ENCODE measurements at places on chromosomes 16 and 17. TPM values are rescaled to one million over a fixed set of nuclear protein-coding genes. Genes with fewer than 3 reads are reported as not detected.
A peak's percentile ranks its signal among the peaks of the same experiment; 100 is the strongest.

GRCh38 chr16:55641430-55642056 lies 14.2 kb upstream of the SLC6A2 start:
- no peaks in the 10 kb centered on the region for H3K36me3 ChIP-seq
- no peak for DNase-seq

DNA sequence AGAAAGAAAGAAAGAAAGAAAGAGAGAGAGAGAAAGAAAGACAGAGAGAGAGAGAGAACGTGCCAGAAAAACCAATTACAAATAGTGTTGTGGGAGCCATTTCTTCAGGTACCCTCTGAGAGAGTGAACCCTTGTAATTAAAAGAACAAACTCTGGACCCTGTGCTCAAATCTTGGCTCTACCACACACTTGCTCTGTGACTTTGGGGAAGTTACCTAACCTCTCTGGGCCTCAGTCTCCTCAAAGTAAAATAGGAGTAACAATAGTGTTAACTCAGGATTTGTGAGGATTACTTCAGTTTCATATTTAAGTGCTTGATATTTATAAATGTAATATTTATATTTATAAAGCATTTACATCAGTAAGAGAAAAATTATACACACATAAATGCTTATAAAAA lies 139.8 kb downstream of the GSG1L start:
- no peak overlapping the region for H3K4me3 ChIP-seq
- DNase-seq: no peak
- H3K27me3 ChIP-seq: no peaks in the 10 kb centered on the region
- no peaks in the 10 kb centered on the region for H3K36me3 ChIP-seq
- H3K27ac ChIP-seq: no peak overlapping the region

DNA sequence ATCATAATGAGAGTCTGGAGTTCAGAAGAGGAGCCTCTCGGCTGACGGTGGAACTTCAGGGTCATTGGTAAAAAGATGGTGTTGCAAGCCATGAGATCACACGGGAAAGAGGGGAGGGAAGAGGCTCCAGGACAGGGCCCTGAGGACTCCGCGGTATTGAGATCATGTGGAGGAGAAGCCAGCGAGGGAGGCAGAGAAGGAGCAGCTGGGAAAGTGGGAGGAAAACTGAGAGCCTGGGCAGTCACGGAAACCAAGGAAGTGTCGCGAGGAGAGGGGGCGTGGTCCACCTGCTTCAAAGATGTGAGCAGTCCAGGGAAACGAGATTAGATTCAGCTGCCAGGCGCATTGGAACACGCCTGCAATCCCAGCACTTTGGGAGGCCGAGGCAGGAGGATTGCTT lies 27.7 kb upstream of the SBK1 start:
- no peaks in the 10 kb centered on the region for H3K36me3 ChIP-seq
- no peaks in the 10 kb centered on the region for H3K4me1 ChIP-seq
- no peak for DNase-seq

- H3K27ac ChIP-seq: no peak overlapping the region
- no peak for DNase-seq
- H3K27me3 ChIP-seq: no peaks in the 10 kb centered on the region
- H3K4me3 ChIP-seq: no peak overlapping the region
- H3K36me3 ChIP-seq: no peaks in the 10 kb centered on the region
- peaks cover 3% of the 10 kb centered on the region for H3K4me1 ChIP-seq
Observed at GRCh38 chr17:17609121-17609520, 17.6 kb upstream of the PEMT start.

GRCh38 chr16:73124097-73124652 lies 76.2 kb upstream of the ZFHX3 start:
- no peak overlapping the region for H3K4me3 ChIP-seq
- no peak for DNase-seq
- H3K27ac ChIP-seq: no peak overlapping the region
- no peaks in the 10 kb centered on the region for H3K27me3 ChIP-seq
- H3K4me1 ChIP-seq: peaks cover 8% of the 10 kb centered on the region
- no peaks in the 10 kb centered on the region for H3K36me3 ChIP-seq

GRCh38 chr17:44110823-44111633 lies 12.4 kb downstream of the HDAC5 start:
- peaks cover 99% of the 10 kb centered on the region for H3K4me1 ChIP-seq
- peak overlapping the region; percentile 41 for H3K4me3 ChIP-seq
- H3K27me3 ChIP-seq: no peaks in the 10 kb centered on the region
- peak overlapping the region; percentile 87 for H3K27ac ChIP-seq

DNA sequence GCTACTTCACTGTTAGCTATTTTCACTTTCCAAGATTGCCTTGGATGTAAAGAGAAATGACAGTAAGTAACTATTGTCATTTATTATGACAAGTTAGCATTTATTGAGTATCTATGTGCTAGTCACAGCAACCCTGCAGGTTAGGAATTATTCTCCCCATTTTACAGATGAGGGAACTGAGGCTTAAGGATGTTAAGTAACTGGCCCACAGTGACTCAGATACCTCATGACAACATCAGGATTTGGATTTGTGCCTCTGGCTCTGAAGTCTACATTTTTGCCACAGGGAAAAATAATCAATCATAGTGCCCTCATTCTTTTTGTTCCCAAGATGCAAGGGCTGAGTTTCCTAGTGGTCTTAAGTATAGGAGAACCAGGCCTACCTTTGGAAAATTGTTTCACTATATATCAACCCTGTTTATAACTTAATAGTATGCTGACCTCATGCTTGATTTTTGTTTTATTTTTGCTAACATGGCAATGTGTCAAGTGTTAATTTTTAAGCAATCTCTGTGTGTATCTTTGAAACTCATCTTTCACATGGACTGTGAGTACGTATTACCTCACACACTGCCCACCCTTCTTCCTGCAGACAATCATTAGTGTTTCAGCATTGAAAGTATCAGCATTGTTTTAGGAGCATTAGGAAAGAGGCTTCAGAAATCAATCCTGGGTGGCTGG lies 105.0 kb downstream of the TANGO6 start:
- H3K36me3 ChIP-seq: no peaks in the 10 kb centered on the region
- no peak overlapping the region for H3K4me3 ChIP-seq

DNA sequence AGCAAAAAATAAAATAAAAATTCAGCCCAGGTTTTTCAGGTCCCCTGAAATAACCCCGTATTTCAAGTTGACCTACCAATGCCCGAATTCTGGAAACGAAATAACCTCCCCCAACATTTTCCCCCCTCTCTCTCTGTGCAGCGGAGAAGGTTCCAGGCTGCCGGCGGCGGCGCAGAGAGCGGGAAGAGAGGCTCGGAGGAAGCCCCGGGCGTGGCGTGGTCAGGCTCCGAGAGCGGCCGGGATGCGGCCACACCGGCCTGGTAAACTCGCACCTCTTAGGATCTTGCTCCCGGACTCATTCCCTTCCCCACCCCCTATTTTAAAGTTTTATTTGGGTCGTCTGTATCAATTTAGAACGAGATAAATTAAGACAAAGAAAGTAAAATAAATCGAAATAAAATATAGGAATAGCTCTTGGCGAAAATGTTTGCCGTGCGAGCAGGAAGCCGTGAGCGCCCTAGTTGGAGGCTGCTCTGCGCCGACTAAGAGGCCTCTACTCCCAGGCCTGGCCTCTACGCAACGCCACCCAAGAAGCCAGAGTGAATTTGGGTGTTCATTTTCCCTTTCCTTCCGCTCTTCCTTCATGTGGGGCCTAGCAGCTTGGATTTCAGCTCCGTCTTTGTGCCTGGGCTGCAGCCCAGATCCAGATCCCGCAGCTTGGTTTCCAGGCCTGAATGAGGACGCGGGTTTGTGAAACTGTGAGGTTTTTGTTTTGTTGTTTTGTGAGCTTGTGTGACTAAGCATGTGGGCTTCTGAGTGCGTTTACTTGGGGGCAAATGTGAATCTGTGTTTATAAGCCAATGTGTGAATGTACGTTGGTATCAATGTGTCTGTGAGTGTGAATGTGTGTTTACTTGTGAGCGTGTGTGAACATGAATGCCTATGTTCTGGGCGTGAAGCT lies 1.5 kb upstream of the HOXB6 start:
- peaks cover 27% of the 10 kb centered on the region for H3K4me1 ChIP-seq
- no peak for DNase-seq
- H3K27ac ChIP-seq: no peak overlapping the region
- no peaks in the 10 kb centered on the region for H3K36me3 ChIP-seq

GRCh38 chr17:4594931-4595684 lies 10.8 kb downstream of the SMTNL2 start:
- H3K27me3 ChIP-seq: no peaks in the 10 kb centered on the region
- H3K4me1 ChIP-seq: peaks cover 40% of the 10 kb centered on the region
- H3K4me3 ChIP-seq: no peak overlapping the region

GRCh38 chr17:17139972-17140589 lies 66.1 kb downstream of the PLD6 start:
- H3K4me3 ChIP-seq: no peak overlapping the region
- peaks cover 20% of the 10 kb centered on the region for H3K4me1 ChIP-seq
- no peaks in the 10 kb centered on the region for H3K27me3 ChIP-seq

GRCh38 chr17:80451104-80451775 lies 25.2 kb downstream of the NPTX1 start:
- peaks cover 22% of the 10 kb centered on the region for H3K4me1 ChIP-seq
- H3K4me3 ChIP-seq: no peak overlapping the region
- no peak for DNase-seq
- no peaks in the 10 kb centered on the region for H3K36me3 ChIP-seq
- H3K27me3 ChIP-seq: no peaks in the 10 kb centered on the region

DNA sequence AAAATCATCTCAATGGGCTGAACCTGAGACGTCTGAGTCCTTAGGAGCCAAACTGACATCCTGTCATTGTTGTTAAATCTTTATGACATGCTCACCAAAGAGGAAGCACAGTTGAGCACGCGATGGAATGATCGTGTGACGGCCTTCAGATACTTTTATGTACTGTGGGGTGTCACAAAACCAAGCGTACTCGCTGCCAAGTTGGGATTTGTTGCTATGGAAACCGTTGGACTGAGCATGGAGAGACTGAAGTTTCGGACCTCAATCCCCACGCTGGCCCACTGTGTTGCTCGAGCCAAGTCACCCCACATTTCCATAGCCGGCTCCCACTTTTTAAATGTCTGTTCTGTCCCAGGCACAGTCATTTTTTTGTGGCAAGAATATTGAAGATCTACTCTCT lies 222.8 kb upstream of the SDK2 start:
- no peak for DNase-seq
- H3K36me3 ChIP-seq: no peaks in the 10 kb centered on the region
- H3K27me3 ChIP-seq: peaks cover 28% of the 10 kb centered on the region
- no peaks in the 10 kb centered on the region for H3K4me1 ChIP-seq

GRCh38 chr16:54812229-54812628 lies 118.4 kb upstream of the IRX5 start:
- H3K27ac ChIP-seq: no peak overlapping the region
- H3K4me3 ChIP-seq: no peak overlapping the region
- no peak for DNase-seq
- no peaks in the 10 kb centered on the region for H3K36me3 ChIP-seq
- no peaks in the 10 kb centered on the region for H3K4me1 ChIP-seq

DNA sequence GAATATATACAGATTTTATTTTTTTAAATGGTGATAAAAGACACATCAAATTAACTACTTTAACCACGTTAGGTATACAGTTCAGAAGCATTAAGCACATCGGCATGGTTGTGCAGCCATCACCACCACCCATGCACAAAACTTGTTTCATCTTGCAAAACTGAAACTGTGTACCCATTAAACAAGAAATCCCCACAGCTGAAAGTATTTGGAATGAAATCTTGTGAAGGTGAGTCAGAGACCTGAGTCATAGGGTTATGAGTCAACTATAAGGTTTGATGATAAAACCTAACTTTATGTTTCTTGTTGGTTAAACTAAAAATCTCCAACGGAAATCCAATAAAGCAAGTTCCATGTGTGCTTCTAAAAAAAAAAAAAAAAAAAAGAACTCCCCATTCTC lies 561.6 kb upstream of the PSMD7 start:
- no peak overlapping the region for H3K4me3 ChIP-seq
- H3K4me1 ChIP-seq: no peaks in the 10 kb centered on the region
- no peaks in the 10 kb centered on the region for H3K36me3 ChIP-seq
- DNase-seq: no peak
- H3K27ac ChIP-seq: no peak overlapping the region

DNA sequence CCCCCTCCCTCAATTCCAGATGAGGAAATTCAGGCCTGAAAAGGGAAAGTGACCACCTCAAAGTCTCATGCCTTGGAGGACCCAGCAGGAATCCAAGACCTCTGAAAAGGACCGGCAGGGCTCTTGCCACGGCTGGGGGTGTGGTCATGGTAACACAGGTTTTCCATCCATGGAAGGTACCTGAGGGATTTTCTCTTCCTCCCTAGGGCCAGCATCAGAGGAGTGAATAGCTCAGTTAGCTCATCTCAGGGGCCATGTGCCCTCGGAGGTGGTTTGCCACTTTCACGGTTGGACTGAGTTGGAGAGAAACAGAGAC lies 1.3 kb downstream of the CIITA start:
- H3K4me3 ChIP-seq: peak overlapping the region; percentile 58
- no peaks in the 10 kb centered on the region for H3K36me3 ChIP-seq
- peaks cover 69% of the 10 kb centered on the region for H3K27me3 ChIP-seq
- no peak for DNase-seq

DNA sequence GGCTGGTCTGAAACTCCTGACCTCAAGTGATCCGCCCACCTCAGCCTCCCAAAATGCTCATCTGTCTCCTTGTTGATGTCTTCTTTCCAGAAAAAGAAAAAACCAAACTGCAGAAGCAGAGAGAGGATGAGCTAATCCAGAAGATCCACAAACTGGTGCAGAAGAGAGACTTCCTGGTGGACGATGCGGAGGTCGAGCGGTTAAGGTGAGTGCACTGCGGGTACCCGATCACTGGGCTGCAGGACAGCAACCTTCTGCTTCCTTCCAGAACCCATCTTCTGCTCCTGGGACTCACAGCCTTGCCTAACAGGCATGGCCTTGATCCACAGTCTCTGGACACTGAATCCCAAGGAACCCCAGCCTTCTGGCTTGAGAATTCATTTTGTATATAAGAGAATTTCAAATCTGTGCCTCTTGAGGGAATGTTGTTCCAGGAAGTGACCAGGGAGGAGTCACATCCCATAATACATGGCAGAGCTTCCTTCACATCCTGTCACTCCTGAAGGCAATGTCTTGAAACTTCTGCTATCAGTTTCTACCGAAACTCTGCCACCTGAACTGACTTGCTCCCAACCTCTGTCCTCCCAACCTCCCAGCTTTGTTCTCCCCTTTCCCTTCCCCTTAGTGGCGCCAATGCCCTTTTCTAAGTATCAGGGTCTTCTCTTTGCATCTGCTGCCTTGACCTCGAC lies 61.7 kb downstream of the MARF1 start:
- no peak for DNase-seq
- no peak overlapping the region for H3K4me3 ChIP-seq
- peaks cover 17% of the 10 kb centered on the region for H3K36me3 ChIP-seq
- H3K4me1 ChIP-seq: peaks cover 8% of the 10 kb centered on the region

GRCh38 chr17:30717291-30718098 lies 107.0 kb downstream of the CRLF3 start:
- H3K36me3 ChIP-seq: no peaks in the 10 kb centered on the region
- H3K27me3 ChIP-seq: no peaks in the 10 kb centered on the region

- no peaks in the 10 kb centered on the region for H3K27me3 ChIP-seq
- H3K4me3 ChIP-seq: no peak overlapping the region
- no peak overlapping the region for H3K27ac ChIP-seq
- no peak for DNase-seq
- no peaks in the 10 kb centered on the region for H3K4me1 ChIP-seq
- H3K36me3 ChIP-seq: no peaks in the 10 kb centered on the region
Observed at GRCh38 chr17:76164331-76164730, 23.3 kb upstream of the FOXJ1 start.

CIITA gene
- 10.0 TPM for total RNA-seq

CD300LB gene
- total RNA-seq: not detected

DHRS7C gene
- not detected for total RNA-seq

SCIMP gene
- 1.6 TPM for total RNA-seq

CLN3 gene
- total RNA-seq: 23.3 TPM

IL34 gene
- 1.7 TPM for total RNA-seq

RND2 gene
- 2.7 TPM for total RNA-seq

STAC2 gene
- 0.17 TPM for total RNA-seq

HOXB5 gene
- 0.17 TPM for total RNA-seq

LYRM9 gene
- total RNA-seq: 17.0 TPM

C1QTNF1 gene
- total RNA-seq: 31.1 TPM
